GM19239 (cell line): ENCODE measurements at places on chromosomes 11 and 22.

GRCh38 chr11:110196884-110197420, 99.5 kb downstream of the RDX start:
- no peak for DNase-seq

- DNase-seq: no peak
Observed at GRCh38 chr11:46404476-46405017, 13.0 kb upstream of the CHRM4 start.

DNA sequence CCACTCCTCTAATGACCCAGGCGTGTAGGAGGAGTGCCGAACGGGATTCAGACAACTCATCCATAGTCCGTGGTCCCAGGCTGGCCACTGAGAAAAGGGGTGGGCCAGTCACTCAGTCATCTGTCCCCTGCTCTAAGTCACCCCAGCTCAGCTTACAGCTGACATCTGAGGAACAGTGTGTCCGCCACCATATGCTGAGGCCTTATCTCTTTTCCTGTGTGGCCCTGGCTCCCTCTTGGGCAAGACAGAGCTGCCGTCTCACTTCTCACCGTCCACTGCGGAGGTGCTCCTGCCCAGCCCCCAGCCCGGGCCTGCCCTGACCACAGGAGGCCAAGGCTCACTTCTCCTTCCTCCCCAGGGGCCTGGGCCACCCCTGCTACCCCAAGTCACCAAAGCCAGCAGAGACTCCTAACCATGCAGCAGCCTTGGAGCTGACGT, 6.8 kb downstream of the CCDC86 start:
- DNase-seq: no peak

DNA sequence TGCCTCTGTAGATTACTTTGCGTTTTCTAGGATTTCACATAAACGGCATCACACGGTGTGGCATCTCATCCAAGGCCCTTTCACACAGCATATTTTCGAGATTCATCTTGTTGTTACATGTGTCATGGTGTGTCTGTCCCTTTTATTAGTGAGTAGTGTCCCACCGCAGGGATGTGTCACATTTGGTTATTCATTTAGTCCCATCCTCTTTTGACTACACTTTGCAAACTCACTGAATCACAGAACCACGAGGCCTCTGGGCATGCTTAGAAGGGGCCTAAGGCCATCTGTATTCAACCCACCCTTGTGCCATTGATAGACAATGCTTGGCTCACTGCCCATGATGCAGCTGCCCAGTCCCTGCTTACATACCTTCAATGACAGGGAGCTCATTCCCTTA, 4.2 kb upstream of the RAC2 start:
- no peak for DNase-seq

- no peak for DNase-seq
Observed at GRCh38 chr11:43567396-43567975, 113.1 kb upstream of the HSD17B12 start.

DNA sequence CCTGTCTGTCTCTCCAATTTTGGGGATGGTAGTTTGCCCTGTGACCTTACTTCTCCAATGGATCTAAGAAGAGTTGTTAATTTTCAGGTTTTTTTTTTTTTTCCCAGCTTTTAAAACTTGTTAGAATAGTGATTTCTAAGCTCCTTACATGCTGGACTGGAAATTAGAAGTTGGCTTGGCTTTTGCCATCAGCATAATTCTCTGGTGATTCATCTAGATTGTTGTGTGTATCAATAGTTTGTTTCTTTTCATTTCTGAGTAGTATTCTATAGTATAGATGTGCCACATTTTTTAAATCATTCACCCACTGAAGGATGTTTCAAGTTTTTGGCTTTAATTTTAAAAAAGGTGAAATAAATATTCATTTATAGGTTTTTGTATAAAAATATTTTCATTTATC, 51.4 kb downstream of the ADAMTS15 start:
- no peak for DNase-seq

- DNase-seq: peak; percentile 72
Observed at GRCh38 chr11:74702383-74703007, 28.7 kb downstream of the CHRDL2 start.

DNA sequence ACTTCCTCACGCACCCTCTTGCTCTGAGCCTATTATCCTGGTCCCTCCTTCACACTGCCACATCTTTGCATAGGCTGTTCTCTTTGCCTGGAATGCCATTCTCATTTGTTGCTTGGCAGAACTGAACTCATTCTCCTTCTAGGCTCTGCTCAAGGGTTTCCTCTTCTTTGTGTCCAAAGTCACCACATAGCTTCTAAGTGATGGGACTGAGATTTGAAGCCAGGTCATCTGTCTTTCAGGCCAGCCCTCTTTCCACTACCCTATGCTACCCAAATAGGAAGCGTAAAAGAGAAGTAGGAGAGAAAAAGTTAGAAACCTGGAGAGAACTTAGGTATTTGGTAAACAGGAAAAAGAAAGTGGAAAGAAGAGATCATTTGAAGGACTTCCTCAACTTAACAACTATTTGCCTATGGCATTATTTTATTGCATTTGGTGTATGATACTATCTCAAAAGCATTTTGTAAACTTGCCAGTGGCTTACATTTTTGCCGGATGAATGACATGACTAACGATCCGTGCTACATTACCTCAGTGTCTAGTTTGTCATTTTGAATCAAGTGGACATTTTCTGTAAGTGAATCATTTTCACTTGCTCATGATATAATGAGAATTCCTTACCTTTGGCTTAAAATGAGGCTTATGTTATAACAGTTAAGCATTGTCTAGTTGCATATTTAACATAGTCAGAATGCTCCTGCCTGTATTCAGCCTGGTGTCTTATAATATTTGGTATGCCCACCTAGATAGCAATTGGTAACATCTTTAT, 18.5 kb downstream of the NF2 start:
- no peak for DNase-seq
